ENCODE measurements at places on chromosomes 4 and X.

DNA sequence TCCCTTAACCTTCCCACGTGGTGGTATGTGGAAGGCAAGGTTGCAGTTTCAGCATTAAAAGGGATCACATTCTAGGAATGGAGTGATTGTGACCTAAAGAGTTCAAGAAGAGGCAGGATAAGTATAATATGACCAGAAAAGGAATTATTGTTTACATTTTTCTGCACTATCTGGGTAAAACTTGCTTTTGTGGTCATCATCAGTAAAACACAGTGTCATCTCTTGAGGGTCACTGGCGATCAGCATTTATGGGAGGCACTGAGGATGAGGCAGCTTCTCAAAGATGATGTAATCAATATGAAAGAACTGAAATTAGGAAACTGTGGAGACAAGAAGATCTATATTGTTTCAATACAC is 88.7 kb downstream of the CFAP299 start:
- DNase-seq: no peak

DNA sequence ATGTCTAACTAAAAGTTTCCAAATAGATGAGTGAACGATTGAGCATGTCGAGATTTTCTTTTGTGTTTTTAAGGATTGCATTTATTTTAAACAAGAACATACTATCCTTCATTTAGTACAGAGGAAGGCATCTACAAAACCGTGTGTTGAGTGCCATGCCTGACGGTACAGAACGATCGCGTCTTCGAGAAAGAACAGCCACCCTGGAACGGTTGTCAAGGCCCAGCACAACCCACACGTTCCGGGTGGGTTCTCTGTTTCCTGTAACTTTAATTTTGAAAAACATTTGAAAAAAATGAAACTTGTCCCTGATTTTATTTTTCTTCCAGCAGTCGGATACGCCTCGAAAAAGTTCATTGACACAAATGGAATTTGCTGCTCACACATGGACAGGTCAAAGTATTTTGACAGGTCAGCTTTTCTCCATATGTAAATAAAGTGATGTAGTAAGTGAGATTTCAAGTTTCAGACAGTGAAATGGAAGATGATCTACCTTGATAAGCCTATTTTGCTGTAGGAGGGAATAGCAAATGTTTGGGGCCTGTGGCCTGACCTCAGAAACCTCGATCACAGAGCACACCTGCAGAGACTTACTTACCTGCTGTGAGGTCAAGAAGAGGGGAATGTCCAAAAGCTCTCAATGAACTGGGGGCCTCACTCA is 24.4 kb upstream of the CYP4V2 start:
- DNase-seq: no peak

DNA sequence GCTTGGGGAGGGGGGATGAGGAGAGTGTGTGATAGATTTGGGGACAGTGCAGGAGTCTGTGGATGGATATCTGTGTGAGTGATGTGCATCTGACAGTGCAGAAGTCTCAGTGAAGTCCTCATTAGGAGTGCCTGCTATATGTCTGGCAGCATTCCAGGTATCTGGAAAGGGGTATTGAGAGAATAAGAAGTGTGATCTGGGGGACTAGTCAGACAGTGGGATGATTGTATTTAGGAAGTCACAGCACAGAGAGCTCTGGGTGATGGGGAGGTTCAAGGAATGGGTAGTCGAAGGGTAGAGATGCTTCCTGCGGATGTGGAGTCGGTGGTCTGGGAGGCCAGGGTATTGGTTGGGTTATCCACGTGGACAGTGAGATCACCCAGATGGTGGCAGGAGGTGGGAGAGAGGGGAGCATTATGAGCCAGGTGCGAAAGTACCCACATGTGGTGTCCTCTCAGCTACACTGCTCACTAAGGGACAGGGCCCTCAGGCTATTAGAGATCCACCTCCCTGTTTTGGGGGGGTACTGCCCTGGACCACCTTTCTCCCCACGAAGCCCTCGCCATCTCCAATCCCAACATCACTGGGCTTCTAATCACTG is 9.8 kb downstream of the MAGED2 start:
- no peak for DNase-seq

DNA sequence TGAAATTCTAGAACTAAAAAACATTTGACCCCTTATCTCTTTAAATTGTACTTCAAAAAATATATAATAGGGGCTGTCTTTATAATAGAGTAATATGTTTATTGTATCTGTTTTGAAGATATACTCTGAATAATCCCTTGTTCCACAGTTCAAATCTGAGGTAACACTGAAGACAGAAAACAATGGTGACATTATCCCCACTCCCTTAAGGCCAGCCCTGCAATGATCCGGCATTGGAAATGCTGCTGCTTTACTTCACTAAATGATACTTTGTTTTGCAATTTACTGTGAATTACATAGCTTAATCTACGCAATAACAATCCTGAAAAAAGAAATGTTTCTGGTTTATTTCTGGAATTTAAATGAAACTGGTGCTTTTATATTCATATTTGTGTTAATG is 34.4 kb upstream of the ZFP42 start:
- no peak for DNase-seq

GRCh38 chr4:128649161-128649560 is 160.3 kb upstream of the JADE1 start:
- DNase-seq: no peak

- no peak for DNase-seq
Measured at GRCh38 chrX:154436983-154437752, at the start of gene GDI1. Gene GDI1 (plus strand): TSS chrX:154437154. CDS start chrX:154437255, 101 bp downstream.

DNA sequence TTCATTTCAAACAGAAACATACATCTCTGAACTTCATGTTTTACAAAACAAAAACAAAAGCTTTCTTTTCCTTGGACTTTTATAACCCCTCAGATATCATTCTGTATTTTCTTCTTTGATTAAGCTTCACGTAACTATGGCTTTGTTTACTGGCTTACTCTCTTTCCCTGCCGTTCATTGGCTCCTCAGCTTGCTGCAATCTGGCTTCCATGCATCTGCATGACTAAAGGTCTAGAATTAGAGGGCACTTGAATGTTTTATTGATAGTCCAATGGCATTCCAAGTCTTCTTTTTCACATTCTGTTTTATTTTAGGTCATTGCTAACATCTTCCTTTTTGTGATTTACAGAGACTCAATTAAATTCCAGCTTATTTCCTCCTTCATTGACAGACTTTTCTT is 487.6 kb downstream of the GRXCR1 start:
- DNase-seq: no peak

GRCh38 chr4:114264877-114265291 is 285.4 kb upstream of the ARSJ start:
- DNase-seq: peak; percentile 91

GRCh38 chr4:7364979-7365378 is 69.8 kb downstream of the PSAPL1 start:
- DNase-seq: no peak

GRCh38 chr4:171203425-171203824 is 609.8 kb upstream of the GALNTL6 start:
- peak; percentile 13 for DNase-seq

DNA sequence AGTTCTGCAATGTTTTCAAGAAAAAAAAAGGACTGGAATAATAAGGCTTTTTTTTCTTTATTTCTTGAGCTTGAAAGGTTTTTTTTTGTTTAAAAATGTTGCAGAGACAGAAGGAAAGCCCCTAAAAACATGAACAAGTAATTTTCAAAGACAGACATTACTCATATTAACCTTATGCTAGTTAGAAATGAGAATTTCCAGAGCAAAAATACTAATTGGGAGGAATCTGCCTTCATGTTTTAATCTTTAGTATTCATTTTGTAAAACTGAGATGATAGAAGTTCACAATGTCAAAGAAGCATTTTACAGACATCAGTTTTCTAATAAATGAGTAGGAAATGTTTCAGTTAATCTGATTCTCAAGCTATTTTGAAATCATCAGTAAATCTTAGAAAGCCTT is 1805.3 kb downstream of the PCDH7 start:
- DNase-seq: no peak

- no peak for DNase-seq
Measured at GRCh38 chr4:140094438-140095420, 59.3 kb downstream of the MAML3 start.

DNA sequence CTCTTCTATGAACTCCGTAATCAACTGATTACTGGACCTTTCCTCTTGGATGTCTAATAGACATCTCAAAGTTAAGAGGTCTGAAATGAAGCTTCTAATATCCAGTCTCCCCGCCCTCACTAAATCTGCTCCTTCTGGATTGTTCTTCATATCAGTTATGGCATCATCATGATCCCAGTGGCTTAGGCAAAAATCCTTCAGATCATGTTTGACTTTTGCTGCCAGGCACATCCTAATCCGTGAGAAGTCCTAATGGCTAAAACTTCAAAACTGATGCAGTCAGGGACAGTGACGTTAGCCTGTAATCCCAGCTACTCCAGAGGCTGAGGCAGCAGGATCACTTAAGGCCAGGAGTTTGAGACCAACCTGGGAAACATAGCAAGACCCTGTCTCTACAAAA is 55.1 kb upstream of the GUCY1A1 start:
- no peak for DNase-seq

DNA sequence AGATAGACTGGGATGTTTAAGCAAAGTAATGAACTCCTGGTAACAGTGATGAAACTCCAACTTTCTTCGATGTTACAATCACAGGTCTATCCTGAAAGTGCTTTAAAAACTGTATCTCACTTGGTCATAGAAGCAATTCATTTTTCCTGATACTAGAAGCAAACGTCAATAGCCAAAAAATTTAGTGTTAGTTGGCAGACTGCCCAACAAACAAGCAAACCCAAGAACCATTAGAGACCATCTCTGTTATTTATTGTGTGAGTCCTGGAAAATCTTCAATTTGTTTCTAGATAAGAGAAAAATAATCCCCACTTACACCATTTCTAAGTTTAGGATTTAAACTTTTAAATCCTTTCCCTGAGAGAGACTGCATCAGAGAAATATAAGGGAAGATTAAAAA is 553.9 kb downstream of the INPP4B start:
- no peak for DNase-seq

DNA sequence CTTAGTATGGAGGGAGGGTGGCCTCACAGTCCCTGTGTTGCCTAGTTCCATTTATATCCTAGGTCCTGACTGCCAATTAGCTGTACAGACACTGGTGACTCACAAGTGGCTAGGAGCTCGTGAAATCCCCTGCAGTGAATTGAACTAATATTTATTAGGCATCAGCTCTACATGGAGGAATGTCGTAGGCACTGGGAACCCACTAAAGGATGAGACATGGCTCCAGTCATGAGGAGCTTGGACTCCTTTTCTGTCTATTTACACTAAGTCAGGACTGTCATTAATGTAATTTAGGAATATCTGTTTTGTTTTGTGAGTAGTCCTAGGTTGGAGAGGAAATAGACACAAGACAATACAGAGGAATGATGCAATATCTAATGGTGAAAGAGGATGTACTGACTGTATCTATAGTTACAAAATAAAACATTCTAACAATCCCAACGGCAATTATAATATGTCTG is 67.7 kb downstream of the MID1IP1 start:
- DNase-seq: peak; percentile 49

GRCh38 chr4:152554742-152555141 is 18.9 kb upstream of the FBXW7 start:
- DNase-seq: no peak
